ENCODE measurements at places on chromosomes 1 and 21.

- DNase-seq: no peak
Observed at GRCh38 chr1:229410692-229411433, 23.0 kb downstream of the ACTA1 start.

DNA sequence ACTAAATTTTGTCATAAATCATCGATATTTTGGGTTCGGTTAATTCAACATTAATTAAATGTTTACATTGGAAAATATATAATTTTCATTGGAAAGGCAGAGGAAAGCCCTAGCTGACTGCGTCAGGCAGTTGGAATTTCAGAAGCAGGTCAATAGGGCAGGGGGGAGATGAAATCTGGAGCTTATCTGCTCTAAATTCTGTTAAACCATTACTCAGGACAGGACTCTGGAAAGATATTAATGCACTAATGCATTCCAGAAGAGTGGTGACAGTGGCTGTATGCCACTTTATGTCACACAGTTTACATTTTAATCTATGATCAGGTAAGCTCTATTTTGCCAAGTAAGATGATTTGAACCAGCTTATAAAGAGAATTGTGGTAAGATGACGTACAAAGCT is 153.0 kb upstream of the B3GALT2 start:
- no peak for DNase-seq

GRCh38 chr1:54009406-54009805 is 8.6 kb downstream of the LDLRAD1 start:
- DNase-seq: no peak

DNA sequence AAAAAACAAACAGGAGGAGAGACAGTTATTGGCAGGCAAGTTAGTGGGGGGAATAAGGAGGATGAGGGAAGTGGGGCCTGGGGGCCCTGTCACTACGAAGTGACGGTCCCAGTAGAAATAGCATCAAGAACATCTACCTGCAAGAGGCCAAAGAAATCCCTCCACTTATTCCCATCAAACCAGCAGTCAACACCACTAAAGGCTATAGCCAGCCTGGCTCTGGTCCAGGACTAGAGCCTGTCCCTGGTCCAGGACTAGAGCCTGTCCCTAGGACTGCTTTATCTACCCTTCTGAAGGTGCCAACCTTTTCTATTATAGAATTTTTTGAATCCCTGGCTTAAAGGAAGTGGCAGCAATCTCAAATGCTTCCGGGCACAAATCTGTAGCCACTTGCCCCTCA is 3.2 kb downstream of the KLF18 start:
- no peak for DNase-seq

DNA sequence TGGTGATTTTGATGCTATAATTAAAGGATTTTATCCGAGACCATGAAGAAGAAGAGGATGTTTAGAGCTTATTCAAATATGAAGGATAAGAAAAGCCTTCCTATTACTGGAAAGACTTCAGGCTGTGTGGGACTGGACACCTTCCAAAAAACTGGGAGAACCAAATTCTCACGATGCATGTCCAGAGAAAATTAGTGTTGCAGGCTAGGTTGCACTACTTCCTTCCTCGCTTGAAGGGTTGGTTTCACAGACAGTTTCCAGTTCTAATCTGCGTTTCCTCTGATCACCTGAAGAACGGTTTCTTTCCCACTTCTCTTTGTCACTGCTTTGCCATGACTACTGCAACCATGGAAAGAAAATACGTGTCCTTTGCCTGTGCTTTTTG is 2.0 kb downstream of the MTARC2 start:
- DNase-seq: no peak

GRCh38 chr1:29695803-29696202 is 459.5 kb downstream of the PTPRU start:
- DNase-seq: no peak

GRCh38 chr1:179889589-179889988 is 7.5 kb downstream of the TOR1AIP1 start:
- no peak for DNase-seq
